ENCODE measurements at places on chromosomes 12 and 14.

- no peak for DNase-seq
Measured at GRCh38 chr14:96252999-96253539, 2.9 kb upstream of the BDKRB1 start.

- no peak for DNase-seq
Measured at GRCh38 chr12:13223179-13223804, 26.8 kb downstream of the EMP1 start.

DNA sequence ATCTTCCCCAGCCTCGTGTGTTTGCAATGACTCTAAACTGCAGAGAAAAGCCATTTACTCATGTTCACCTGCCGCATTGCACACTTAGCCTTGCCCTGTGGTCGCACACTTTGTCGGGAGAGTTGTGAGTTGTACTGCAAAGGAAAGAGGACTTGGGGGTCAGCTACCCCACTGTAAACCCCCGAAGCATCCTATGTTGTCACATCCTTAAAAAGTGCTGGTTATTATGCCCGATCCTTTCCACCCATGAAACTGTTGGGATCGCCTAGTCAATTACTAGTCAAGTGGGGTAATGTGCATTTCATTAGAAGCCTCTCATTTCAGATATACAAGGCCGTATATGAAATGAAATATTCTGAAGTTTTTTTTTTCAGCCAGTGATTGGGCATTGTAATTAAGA, 98.2 kb downstream of the SRRM4 start:
- no peak for DNase-seq

GRCh38 chr14:72559202-72559601, 334.7 kb downstream of the DPF3 start:
- DNase-seq: no peak

GRCh38 chr14:88995437-88996198, 171.2 kb downstream of the TTC8 start:
- no peak for DNase-seq

DNA sequence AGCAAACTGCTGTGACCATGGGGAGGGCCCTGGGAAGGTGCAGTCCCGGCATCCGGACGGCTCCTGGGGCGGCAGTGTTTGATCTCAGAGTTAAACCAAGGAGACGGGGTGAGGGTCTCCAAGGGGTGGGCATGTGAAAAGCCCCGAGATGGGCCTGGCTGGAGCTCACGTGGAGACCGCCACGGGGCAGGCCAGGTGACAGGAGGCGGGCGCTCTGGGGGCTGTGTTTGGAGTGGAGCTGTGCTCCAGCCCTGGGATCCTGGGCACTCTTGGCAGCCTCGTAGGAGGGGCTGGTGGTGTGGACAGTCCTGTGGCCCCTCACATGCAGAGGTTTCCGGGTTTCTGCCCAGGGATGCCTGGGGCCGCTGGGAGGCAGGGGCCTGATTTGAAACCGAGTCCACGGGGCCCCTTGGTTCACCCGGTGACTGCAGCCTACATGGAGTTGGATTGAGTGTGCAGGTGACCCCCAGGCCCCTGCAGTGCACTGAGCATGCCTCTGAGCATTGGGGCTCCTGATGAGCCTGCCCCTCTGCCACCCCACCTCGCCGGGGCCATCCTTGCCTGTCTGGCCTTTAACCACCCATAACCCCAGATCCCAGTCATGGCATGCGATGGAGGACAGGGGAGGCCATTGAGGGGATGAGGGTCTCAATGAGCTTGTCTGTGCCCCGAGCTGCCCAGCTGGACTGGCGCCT, 8.4 kb downstream of the KIF26A start:
- DNase-seq: no peak
